ENCODE measurements at places on chromosomes 2 and 18.
A peak's percentile ranks its signal among the peaks of the same experiment; 100 is the strongest.

DNA sequence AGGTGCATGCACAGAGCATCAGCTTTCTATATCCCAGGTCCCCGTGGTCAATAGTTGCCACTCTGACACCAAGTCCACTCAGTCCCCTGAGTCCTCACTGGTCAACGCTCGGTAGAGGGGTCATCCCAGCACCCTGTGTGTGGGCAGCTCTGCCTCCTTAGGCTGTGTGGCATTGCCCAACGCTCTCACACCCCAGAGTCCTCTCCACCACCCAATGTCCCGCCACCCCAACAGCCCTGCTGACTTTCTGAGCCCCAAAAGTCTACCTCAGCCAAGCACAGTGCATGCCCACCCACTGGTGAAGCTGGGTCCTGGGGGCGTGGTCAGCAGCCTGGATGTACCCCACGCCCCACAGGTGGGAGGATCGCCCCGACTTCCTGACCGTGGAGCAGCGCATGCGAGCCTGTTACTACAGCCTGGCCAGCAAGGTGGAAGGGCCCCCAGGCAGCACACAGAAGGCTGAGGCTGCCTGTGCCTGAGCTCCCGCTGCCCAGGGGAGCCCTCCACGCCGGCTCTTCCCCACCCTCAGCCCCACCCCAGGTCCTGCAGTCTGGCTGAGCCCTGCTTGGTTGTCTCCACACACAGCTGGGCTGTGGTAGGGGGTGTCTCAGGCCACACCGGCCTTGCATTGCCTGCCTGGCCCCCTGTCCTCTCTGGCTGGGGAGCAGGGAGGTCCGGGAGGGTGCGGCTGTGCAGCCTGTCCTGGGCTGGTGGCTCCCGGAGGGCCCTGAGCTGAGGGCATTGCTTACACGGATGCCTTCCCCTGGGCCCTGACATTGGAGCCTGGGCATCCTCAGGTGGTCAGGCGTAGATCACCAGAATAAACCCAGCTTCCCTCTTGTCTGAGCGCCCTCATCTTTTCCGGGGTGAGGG, 25.9 kb downstream of the ZAP70 start:
- DNase-seq: no peak

- DNase-seq: no peak
These were observed 64.9 kb downstream of the FIGN start for GRCh38 chr2:163670929-163671328.

DNA sequence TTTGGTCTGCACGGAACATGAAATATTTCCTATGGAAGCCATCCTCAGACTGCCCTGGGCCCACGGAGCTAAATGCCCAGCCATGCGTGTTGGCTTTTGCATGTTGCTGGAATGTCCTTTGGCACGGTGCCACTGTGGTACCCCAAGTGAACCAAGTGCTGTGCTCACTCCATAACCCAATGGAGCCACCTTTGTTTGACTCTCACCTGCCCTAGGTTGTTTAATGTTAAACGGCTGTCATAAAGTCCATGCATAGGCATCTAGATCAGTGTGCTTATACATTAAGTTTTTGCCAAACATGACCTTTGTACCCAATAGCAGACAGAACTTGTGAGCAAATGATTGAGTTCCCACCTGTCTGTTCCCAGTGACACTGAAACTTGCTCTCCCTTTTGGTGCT, 59.9 kb upstream of the TMEM87B start:
- DNase-seq: no peak

DNA sequence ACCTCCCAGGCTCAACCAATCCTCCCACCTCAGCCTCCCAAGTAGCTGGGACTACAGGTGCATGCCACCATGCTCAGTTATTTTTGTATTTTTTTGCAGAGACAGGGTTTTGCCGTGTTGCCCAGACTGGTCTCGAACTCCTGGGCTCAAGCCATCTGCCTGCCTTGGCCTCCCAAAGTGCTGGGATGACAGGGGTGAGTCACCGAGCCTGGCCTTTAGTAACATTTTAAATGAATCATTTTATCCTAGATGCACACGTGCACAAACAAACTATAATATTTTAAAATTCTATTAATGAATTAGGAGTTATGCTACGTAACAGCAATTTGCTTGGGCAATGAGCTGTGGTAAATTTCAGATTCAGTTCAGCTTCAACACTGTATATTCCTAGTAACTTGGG, 862.5 kb upstream of the ID2 start:
- DNase-seq: peak; percentile 38

DNA sequence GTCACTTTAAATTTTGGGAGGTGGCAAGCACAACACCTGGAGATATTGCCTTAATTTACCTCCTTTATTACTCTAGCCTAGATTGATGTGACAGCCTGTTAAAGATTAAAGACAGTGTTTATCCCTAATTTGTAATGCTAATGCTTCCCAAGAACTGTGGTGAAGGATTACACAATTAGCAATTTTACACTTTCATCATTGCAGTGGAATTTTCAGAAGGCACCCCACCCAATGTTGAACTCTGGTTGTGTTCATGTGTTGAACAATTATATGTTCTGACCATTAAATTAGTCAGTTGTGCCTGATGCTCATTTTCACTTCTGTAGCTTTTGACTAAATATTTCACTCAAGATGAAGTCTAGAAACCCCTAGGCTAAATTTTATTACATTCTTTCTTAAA, 317.1 kb upstream of the CWC22 start:
- DNase-seq: peak; percentile 77

DNA sequence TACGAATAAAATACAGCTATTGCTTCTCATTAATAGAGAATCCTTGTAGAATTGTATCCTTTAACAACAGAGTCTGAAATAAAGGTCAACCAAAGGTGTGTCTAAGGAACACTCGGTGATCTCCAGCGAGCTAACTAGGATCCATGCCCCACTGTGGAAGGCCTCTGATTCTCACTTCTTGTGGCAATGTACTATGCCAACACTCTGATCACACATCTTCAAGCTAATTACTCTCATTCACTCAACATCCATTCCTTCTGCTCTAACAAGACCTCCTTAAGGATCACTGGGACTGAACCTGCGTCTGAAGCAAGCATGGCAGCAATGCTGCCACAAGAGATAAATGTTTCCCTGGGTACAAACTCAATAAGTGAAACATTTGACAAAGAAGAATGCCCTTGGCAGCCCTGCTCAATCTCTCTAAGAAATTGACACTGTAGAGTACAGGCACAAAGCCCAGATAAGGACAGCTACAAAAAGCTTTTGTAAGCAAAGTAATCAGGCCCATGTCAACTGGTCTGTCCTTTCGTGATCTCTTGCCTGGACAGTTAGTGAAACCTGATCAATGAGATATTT, 74.6 kb upstream of the PARD3B start:
- no peak for DNase-seq

GRCh38 chr2:132757002-132757589, 87.1 kb upstream of the LYPD1 start:
- DNase-seq: no peak

GRCh38 chr18:76102626-76103025, 392.4 kb downstream of the ZNF516 start:
- no peak for DNase-seq

DNA sequence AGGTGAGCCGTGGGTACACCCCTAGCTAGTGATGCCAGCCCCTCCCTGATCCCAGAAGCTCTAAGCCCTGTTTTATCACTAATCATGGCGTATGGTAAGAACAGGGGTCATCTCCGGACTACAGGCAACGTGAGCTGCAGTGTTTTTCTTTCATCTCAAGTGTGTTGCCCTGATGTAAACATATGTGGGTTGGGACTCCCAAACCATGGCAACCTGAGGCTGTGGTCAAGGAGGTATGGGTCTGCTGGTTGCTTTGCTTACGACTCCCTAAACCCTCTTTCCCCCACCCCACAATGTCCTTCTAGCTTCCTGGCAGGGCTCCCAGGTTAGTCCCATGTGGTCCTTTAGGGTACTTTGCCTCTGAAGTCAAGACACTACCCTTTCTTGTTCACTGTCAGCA, 53.6 kb upstream of the AFF3 start:
- no peak for DNase-seq

GRCh38 chr18:54717673-54718407, 110.4 kb upstream of the RAB27B start:
- peak; percentile 26 for DNase-seq

DNA sequence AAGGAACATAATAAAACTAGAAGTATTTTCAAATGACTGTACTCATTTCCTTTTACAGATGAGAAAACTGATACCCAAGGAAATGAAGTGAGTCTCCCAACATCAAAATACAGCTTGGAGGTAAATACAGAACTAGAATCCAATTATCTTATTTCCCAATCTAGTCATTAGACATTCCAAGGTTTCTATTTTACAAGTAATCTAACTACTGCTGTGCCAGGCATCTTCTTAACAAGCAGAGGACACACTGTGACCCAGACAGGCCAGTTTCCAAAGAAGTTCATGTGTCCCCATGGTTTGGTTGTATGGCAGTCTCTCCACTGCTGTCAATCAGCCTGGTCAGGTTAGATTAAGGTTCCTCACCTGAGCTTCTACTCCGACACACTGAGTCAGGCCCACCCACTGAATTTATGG, 143.5 kb downstream of the THADA start:
- no peak for DNase-seq

GRCh38 chr2:165443511-165443910, 26.0 kb upstream of the CSRNP3 start:
- no peak for DNase-seq

DNA sequence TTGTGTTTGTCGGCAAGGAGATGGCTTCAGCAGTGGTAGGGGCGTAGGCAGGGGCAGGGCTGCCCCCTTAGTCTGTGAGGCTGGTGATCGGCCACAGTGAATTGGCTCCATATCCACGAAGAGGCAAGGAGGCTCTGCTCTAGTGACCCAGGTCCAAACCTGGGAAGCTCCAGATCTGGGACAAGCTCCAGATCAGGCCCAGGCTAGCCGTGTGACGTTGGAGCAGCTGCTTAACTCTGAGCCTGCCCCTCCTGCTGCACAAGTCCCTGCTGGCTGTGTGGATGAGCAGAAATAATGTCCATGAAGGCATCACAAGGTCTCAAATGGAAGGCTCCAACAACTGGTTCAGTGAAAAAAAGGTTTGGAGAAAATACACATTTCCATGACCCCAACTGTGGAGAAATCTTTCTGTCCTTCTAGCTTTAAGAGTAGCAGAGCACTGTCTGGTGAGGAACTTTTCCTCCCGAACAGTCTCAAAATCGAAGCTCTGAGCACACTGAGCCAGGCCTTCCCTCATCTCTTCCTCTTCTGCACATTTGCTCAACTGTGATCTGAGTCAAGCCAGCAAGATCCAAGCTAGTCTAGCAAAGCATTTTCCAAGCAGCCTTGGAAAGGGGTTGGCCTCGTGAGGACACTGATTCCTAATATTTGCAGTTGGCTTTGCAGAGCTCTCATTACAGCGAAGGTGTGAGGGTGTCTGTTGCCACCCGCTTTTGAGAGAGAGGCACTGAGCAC, 67.0 kb upstream of the TCF7L1 start:
- DNase-seq: no peak

- no peak for DNase-seq
These were observed 2.4 kb downstream of the FTCDNL1 start for GRCh38 chr2:199848389-199849130.

DNA sequence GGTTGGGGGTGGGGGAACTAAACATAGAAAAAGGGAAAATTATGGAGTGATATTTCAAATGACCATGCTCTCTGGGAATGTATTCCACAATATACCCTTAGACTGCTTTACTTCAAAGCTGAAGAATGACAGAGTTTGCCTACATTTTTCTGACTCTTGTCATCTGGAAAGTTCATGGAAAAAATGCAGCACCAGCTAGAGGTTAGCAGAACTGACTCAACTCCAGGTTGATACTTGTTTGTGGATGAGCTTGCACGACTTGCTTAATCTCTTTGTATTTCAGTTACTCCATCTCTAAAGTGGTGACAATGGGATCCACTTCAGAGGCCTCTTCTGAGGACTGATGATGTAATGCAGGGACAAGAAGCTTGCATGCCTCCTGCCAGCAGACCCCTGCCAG, 824.0 kb upstream of the ID2 start:
- peak; percentile 95 for DNase-seq

GRCh38 chr2:11179899-11180298, 24.6 kb downstream of the SLC66A3 start:
- DNase-seq: no peak

- peak; percentile 68 for DNase-seq
These were observed 19.9 kb upstream of the BCL2L11 start for GRCh38 chr2:111100765-111101162.

GRCh38 chr2:16546128-16546754, 119.4 kb downstream of the CYRIA start:
- DNase-seq: peak; percentile 84

DNA sequence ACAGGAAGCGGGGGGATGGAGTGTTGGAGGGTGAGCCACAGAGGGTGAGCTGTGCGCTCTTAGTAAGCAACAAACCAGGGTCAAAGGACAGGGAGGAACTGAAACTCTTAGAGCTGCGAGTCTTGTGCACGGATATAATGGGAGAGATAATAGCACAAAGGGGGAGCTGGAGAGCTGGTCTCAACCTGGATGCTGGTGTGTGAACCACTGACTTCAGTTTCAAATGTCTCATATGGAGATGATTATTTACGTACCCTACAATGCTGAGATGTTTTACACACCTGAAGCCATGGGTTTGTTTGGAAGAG, 35.9 kb downstream of the PTGR3 start:
- DNase-seq: peak; percentile 3

DNA sequence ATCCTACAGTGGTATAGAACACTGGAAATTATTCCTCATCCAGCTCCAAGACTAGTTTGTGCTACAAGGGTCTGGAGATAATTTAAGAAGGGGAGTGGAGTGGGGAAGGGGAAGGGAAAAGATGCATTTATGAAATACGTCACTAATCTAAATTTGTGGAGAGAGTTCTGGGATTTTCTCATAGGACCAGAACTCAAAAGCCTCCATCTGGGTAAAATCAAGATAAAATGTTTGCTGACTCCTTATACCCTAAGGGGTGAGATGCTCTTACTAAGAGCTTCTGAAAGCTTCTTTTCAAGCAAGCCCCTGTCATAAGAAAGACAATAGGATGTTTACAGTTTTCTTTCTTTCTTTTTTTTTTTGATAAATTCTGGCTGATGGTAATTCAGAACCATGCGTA, 88.5 kb upstream of the RBMS1 start:
- DNase-seq: no peak

GRCh38 chr18:40437517-40437916, 1517.5 kb upstream of the PIK3C3 start:
- DNase-seq: no peak

DNA sequence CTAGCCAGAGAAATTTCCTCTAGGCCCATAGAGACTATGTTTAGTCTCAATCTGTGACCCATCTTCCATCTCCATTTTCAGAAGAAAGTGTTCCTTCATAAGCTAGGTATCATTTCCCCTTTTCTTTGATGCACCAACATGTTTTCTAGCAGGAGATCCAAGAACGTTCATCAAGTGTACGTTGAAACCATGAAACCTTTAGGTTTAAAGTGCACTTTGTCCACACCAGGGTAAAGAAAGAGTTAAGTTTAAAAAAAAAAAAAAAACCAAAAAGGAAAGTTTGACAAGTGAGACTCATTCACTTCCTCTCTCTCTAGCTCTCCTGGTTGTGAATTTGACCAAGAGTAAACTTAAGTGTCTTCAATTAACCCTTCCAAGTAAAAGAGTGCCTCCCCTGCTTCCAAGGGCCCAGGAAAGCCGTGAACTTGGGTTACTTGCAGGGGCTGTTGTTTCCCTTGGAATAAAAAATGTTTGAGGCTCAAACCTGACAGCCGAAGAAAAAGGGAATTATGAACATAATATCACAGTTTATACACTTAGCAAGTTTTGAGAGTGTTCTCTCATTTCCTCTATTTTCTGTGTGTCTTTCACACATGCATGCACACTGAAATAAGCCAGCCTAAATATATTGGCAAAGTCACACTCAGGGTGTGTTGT, 56.7 kb downstream of the LBH start:
- no peak for DNase-seq

All from epithelial cell of esophagus (primary cell).